ENCODE measurements at places on chromosomes 7 and 10.

DNA sequence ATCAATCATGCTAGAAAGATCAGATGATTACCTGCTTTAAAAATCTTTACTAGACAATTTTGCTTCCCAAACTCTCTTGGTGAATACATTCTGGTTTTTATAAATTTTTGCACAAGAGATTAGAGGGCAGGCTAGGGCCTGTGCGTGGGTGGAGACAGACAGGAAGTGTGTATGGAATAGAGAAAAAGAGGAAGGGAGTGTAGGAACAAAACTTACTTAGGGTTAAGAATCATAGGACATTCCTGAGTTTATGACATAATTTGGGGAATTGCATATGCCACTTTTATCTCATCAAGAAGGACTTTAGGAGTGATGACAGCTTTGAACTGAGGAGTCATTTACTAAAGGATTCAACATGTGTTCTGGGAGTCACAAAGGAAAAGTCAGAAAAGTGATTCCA lies 31.3 kb downstream of the LAMB1 start:
- no peak for DNase-seq

- no peak for DNase-seq
Observed at GRCh38 chr10:101028446-101029337, 2.2 kb downstream of the PDZD7 start.

- peak; percentile 28 for DNase-seq
Observed at GRCh38 chr7:36283711-36284130, 105.9 kb upstream of the ANLN start.

DNA sequence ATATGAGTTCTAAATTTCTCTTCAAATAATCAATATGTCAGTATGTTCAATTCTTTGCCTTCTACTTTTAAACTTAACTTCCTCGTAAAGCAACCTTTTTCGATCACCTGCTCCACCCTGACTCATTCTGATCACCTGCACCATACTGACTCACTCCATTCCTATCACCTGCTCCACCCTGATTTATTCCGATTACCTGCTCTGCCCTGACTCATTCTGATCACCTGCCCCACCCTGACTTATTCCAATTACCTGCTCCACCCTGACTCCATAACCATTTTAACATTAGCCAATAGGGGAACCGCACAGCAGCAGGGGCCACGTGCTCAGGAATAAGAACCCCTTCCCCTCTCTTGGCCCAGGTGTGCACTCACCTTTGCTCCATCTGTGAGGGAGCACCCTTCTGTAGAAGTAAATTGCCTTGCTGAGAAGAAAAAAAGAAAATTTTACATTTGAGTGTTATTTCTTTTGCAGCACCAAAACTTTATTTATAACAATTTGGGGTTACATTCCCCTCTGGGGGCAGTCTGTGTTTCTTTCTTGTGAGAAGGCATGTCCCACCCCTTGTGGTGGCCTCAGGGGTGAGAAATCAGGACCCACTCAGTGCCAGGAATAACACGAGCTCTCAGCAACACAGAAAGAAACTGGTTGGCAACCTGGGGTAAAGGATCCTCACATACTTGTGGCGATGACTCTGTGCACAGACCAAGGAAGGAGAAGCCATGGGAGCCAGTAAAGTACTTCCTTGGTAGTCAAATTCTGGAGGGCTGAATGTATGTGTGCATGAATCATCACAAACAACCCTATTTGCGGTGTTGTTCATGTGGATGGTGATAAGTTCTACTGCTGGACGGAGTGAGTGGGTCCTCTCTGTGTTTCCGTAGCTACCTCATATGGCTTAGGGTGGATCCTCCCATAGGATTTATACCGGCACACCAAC lies 29.4 kb upstream of the PPP1R9A start:
- DNase-seq: no peak

- no peak for DNase-seq
Observed at GRCh38 chr7:47553309-47553708, 28.6 kb downstream of the TNS3 start.

DNA sequence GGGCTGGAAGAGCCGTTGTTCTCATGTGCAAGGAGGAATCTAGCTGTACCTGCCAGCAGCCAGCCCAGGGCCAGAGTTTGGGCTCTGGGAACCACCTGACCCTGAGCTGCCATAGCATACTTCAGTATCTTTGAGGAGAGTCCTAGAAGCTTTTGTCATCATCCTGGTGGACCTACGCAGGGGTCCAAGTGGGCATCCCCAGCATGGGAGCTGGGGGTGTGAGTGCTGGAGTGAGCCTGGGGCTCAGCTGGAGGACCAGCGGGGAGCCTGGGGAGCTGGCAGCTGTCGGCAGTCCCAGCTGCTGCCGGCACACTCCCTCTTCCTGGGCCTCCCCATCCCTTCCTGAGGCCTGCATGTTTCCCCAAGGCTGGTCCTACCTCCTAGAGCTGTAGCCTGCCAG lies 32.5 kb downstream of the C10orf105 start:
- no peak for DNase-seq

GRCh38 chr10:79982362-79982800 lies 33.5 kb upstream of the SFTPD start:
- DNase-seq: no peak

DNA sequence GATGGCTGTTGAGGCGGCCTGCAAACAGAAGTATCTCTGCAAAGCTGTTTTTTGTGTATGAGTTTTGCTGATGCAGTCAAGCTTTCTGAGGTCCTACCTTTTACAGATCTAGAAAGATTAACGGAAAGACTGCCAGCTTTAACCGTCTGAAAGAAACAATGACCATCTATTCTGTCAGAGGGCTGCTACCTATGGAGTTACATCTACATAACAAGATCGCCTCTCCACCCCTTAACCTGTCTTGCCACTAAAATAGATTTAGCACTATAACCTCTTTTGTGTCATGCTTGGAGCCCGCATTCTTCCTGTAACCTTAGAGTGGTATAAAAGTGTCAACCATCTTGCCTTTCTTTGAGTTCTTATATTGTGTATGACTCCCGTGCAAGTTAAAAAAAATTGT lies 291.2 kb downstream of the POM121L12 start:
- no peak for DNase-seq
